Transverse colon (tissue), 4 donors: ENCODE measurements at places on chromosomes 2 and 18.

GRCh38 chr2:207481924-207482323 lies 47.8 kb upstream of the CREB1 start:
- H3K4me3 ChIP-seq = no peak overlapping the region
- H3K27me3 ChIP-seq = no peaks in the 10 kb centered on the region
- DNase-seq = no peak
- H3K4me1 ChIP-seq = no peaks in the 10 kb centered on the region
- H3K27ac ChIP-seq = no peak overlapping the region

- H3K27me3 ChIP-seq = no peaks in the 10 kb centered on the region
- H3K36me3 ChIP-seq = no peaks in the 10 kb centered on the region
- no peak overlapping the region for H3K4me3 ChIP-seq
- H3K4me1 ChIP-seq = no peaks in the 10 kb centered on the region
- no peak overlapping the region for H3K27ac ChIP-seq
- no peak for DNase-seq
Measured at GRCh38 chr2:3319745-3320566, 57.7 kb downstream of the EIPR1 start.

DNA sequence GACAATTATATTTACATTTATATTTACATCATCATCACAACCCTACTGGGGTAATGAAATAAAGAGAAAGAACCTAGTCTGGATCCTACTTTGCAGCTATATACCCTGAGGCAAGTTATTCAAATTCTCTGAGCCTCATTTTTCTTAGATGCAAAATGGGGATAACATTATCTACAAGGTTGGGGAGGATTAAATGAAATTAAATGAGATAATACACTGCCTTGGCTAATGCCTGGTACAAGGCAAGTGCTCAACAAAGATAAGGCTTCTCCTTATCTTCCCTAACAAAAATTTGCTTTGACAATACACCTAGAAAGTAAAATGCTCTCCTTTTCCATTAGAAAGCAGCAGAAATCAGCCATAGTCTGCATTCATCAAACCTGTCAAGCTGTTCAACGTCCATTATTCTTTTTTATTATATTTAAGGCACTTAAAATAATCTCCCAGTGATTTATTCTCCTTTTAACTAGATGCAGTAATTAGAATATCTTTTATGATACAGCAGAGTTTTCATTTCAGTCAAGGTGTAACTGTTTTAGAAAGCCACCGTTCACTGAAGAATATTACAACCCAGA lies 44.8 kb downstream of the TCF4 start:
- H3K27me3 ChIP-seq = no peaks in the 10 kb centered on the region
- H3K4me1 ChIP-seq = no peaks in the 10 kb centered on the region
- no peak overlapping the region for H3K4me3 ChIP-seq
- DNase-seq = no peak

GRCh38 chr18:77755187-77755586 lies 505.5 kb downstream of the GALR1 start:
- H3K36me3 ChIP-seq = no peaks in the 10 kb centered on the region
- H3K4me3 ChIP-seq = no peak overlapping the region
- no peak for DNase-seq
- no peaks in the 10 kb centered on the region for H3K27me3 ChIP-seq
- no peak overlapping the region for H3K27ac ChIP-seq
- no peaks in the 10 kb centered on the region for H3K4me1 ChIP-seq

DNA sequence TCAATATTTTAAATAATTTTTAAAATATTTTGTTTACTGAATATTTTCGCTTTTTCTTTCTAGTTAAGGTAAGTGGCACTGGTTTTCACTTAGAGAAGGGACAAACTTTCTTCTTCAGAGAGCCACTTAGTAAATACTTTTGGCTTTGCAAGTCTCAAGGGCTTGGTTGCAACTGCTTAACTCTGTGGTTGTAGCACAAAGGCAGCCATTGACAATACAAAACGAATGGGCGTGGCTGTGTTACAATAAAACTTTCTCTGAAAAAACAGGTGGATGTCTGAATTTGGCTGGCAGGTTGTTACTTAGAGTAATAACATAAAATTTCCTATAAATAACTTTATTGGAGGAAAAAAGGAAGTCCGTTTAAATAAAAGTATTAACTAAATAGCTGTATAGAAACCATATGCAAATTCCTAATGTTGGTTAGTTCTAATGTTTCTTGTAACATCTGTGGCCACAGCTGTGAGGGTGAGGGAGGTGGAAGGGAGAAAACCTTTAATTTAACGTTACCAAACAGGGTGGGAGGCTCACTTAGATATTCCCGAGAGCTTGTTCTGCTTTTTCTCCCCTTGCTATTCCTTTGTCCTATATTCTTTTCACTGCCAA lies 62.4 kb upstream of the TNP1 start:
- H3K4me1 ChIP-seq = no peaks in the 10 kb centered on the region
- no peak for DNase-seq
- H3K4me3 ChIP-seq = no peak overlapping the region
- H3K27ac ChIP-seq = no peak overlapping the region

- H3K27ac ChIP-seq = no peak overlapping the region
- H3K36me3 ChIP-seq = no peaks in the 10 kb centered on the region
- no peaks in the 10 kb centered on the region for H3K4me1 ChIP-seq
- no peaks in the 10 kb centered on the region for H3K27me3 ChIP-seq
Measured at GRCh38 chr2:24164416-24164973, 10.4 kb upstream of the FAM228A start.

GRCh38 chr2:145304501-145304900 lies 784.6 kb upstream of the ZEB2 start:
- H3K27ac ChIP-seq = no peak overlapping the region
- no peaks in the 10 kb centered on the region for H3K36me3 ChIP-seq
- no peak overlapping the region for H3K4me3 ChIP-seq

GRCh38 chr2:170408461-170409163 lies 230.7 kb downstream of the MYO3B start:
- H3K4me1 ChIP-seq = peaks cover 6% of the 10 kb centered on the region
- no peak overlapping the region for H3K4me3 ChIP-seq
- H3K36me3 ChIP-seq = no peaks in the 10 kb centered on the region

DNA sequence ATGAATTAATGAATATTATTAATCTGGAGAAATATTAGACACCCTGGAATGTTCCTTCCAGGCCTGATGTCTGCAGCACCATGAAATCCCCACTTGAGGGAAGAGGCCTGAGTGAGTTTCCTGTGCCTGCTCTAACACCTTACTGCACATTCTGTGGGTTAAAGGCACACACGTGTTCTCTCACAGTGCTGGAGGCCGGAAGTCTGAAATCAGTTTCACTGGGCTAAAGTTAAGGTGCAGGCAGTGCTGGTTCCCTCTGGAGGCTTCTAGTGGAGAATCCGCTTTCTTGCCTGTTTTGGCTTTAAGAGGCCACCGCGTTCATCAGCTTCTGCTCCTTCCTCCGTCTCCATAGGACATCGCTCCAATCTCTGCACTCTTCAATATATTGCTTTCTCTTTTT lies 48.7 kb downstream of the ACKR3 start:
- H3K4me3 ChIP-seq = no peak overlapping the region
- DNase-seq = no peak
- no peaks in the 10 kb centered on the region for H3K27me3 ChIP-seq
- no peak overlapping the region for H3K27ac ChIP-seq
- no peaks in the 10 kb centered on the region for H3K36me3 ChIP-seq

- peaks cover 27% of the 10 kb centered on the region for H3K27me3 ChIP-seq
- H3K27ac ChIP-seq = peak overlapping the region; percentile 82
- peaks cover 19% of the 10 kb centered on the region for H3K4me1 ChIP-seq
- no peak for DNase-seq
- H3K36me3 ChIP-seq = no peaks in the 10 kb centered on the region
Measured at GRCh38 chr18:49563130-49563540, 1.3 kb downstream of the LIPG start.

GRCh38 chr2:37618326-37618725 lies 53.1 kb downstream of the CDC42EP3 start:
- peaks cover 21% of the 10 kb centered on the region for H3K4me1 ChIP-seq
- H3K27me3 ChIP-seq = no peaks in the 10 kb centered on the region
- H3K27ac ChIP-seq = no peak overlapping the region
- no peak for DNase-seq

GRCh38 chr2:46187112-46187618 lies 110.0 kb upstream of the EPAS1 start:
- peak; percentile 38 for DNase-seq
- peak overlapping the region; percentile 82 for H3K27ac ChIP-seq

DNA sequence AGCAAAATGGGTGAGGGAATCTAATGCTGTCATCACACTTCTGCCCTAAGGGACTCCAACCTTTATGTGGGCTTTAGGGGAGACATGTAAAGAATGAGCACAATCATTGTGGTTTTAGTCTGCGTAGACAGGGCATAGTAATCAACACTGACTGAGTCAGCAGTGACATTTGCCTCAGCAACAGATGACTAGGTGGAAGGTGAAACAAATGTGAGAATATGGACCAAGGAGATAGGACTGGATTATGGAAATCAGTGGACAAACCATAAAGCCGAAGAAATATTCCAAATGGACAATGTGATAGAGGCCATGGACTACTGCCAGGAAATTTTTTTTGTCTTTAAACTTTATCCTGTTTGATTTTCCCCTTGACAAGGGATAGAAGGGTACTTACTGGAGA lies 83.9 kb downstream of the PDK1 start:
- no peak overlapping the region for H3K27ac ChIP-seq
- no peak overlapping the region for H3K4me3 ChIP-seq
- no peaks in the 10 kb centered on the region for H3K36me3 ChIP-seq
- H3K4me1 ChIP-seq = no peaks in the 10 kb centered on the region
- no peaks in the 10 kb centered on the region for H3K27me3 ChIP-seq
- no peak for DNase-seq

GRCh38 chr2:189685540-189686229 lies 11.2 kb downstream of the ANKAR start:
- H3K4me3 ChIP-seq = no peak overlapping the region
- peak; percentile 23 for DNase-seq
- H3K4me1 ChIP-seq = no peaks in the 10 kb centered on the region
- no peaks in the 10 kb centered on the region for H3K27me3 ChIP-seq

DNA sequence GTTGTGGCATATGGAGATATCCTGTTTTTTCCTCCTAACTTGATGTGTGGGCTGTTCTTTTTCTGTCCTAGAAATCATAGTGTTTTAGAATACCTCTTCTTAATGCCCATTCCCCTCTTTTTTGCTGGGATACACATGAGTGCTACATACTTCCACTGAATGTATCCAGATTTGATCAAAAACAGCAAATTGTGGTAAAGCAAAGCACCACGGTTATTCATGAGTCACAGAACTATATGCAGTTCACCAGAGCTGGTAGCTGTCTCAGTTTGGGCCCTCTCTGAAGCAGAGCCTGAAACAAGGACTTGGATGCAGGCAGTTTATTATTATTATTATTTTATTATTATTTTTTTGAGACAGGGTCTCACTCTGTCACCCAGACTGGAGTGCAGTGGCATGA lies 69.9 kb upstream of the CTLA4 start:
- no peaks in the 10 kb centered on the region for H3K36me3 ChIP-seq
- no peak overlapping the region for H3K4me3 ChIP-seq
- no peak for DNase-seq
- H3K27me3 ChIP-seq = no peaks in the 10 kb centered on the region

GRCh38 chr2:52386433-52387030 lies 1354.6 kb upstream of the NRXN1 start:
- H3K36me3 ChIP-seq = no peaks in the 10 kb centered on the region
- no peaks in the 10 kb centered on the region for H3K4me1 ChIP-seq
- no peak overlapping the region for H3K27ac ChIP-seq
- DNase-seq = no peak
- no peaks in the 10 kb centered on the region for H3K27me3 ChIP-seq

DNA sequence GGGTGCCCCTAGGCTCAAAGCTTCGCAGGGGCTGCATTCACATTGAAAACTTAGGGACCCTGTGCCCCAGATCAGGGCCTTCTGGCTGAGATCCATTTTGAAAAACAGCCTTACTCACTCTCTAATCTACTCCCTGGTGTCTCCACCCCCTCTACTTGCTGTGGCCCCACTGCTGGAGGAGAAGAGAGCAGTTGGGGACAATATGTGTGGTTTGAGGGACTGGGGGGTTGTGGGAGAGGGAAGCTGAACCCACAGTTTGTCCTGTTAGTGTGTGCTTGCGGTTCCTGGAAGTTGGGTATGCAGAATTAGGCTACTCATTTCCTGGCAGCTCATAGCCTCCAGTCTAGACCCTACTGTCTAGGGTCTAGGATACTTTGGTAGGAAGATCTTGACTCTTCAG lies 211.4 kb downstream of the PRKCE start:
- H3K4me1 ChIP-seq = peaks cover 19% of the 10 kb centered on the region
- H3K27me3 ChIP-seq = no peaks in the 10 kb centered on the region
- no peaks in the 10 kb centered on the region for H3K36me3 ChIP-seq
- H3K27ac ChIP-seq = no peak overlapping the region

DNA sequence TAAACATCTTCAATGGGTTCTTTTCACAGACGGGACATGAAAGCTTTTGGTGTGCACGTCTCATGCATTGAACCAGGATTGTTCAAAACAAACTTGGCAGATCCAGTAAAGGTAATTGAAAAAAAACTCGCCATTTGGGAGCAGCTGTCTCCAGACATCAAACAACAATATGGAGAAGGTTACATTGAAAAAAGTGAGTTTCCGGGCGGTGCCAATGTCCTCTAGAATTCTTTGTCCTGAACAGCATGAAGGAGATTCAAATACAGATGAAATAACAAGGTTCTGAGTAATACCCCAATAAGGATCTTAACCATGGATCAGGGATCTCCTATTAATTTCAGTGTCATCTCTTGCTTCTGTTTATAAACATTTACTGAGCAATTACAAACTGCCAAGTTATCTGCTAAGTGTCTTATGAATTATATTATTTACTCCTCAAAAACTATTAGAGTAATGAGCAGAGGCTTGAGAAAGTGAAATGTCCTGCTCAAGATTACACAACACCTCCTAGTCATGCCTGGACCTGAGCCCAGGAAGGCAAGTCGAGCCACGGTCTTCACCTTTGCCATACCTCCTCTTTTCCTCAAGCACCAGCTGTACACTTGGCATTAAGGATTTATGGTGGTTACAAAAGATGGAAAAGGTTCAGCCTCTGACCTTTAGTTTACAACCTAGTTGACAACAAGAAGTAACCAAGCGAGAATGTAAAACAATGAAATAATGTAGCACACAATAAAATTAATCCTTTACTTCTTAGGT lies 22.6 kb downstream of the DHRS9 start:
- peak; percentile 83 for DNase-seq
- H3K27me3 ChIP-seq = no peaks in the 10 kb centered on the region
- H3K27ac ChIP-seq = peak overlapping the region; percentile 76

DNA sequence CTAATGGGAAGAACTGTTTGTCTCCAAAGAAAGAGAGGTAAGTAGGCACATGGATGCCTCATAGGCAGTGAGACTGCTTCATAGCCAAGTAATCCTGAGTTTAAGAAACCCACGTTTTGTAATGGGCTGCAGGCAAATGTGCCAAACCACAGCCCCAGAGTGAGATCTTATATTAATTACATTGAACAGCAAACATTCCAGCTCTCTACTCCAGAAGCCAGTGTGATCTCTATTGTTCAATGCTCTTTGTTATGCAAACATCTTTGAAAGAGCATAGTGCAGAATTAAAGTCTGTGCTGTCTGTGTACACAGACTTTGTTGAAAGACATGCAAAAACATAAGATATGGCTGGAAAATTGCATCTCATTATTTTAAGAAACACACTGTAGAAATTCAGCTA lies 720.8 kb upstream of the REG3G start:
- H3K4me3 ChIP-seq = no peak overlapping the region
- no peaks in the 10 kb centered on the region for H3K4me1 ChIP-seq
- H3K36me3 ChIP-seq = no peaks in the 10 kb centered on the region
- no peak for DNase-seq
